ENCODE measurements at places on chromosomes 6 and 20.

GRCh38 chr6:34489207-34489805 lies 23.4 kb downstream of the PACSIN1 start:
- DNase-seq, result no peak

DNA sequence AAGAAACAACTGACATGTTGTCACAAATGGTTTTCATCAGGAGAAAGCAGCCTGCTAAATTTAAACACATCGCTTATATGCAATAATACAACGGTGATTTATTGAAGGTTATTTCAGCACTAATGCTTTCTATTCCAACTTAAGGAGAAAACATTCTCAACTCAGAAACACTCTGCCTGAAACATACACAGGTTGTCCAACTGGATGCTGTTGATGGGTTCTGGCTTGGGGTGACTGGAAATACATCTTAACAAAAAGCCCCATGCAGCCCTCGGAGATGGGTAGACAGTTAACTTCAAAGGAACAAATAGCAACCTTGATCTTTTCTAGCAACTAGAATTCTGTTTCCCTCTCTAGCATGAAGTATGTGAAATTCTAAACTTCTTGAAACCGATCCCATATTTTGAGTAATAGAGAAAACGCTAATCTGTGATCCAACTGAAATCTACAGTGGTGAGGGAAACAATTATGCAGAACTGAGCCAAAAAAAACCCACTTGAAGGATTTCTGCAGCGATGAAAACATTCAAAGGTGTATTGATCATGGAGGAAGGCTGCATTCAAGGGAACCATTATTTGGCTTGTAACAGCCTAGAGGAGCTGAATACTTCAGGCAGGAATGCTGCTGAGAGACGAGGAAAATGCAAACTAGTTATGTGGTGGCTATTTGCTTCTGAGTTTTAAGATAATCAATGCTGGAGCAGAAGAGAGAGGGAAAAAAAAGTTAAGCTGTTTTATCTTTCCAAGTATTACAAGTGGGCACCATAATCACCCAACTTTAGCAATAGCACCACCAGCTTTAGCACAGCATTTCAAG lies 6.9 kb downstream of the ZMYND8 start:
- no peak for DNase-seq

DNA sequence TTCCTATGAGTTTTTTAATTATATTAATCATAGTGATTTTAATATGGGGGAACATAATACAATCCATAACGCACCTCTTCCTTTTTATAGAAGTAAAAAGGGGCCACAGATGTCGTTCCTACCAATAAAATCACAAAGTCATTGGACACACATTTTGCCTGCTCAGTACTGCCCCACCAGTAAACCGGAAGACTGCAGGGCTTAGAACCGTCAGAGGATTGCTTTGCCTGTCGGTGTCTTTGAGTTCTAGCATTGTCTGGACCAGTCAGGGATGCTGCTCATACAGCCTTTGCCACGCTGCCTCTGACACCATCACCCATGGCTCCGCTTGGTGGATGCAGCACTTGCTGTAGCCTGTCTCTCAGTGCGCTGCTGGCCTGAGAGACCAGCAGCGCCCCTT lies 853.6 kb downstream of the C6orf118 start:
- no peak for DNase-seq

DNA sequence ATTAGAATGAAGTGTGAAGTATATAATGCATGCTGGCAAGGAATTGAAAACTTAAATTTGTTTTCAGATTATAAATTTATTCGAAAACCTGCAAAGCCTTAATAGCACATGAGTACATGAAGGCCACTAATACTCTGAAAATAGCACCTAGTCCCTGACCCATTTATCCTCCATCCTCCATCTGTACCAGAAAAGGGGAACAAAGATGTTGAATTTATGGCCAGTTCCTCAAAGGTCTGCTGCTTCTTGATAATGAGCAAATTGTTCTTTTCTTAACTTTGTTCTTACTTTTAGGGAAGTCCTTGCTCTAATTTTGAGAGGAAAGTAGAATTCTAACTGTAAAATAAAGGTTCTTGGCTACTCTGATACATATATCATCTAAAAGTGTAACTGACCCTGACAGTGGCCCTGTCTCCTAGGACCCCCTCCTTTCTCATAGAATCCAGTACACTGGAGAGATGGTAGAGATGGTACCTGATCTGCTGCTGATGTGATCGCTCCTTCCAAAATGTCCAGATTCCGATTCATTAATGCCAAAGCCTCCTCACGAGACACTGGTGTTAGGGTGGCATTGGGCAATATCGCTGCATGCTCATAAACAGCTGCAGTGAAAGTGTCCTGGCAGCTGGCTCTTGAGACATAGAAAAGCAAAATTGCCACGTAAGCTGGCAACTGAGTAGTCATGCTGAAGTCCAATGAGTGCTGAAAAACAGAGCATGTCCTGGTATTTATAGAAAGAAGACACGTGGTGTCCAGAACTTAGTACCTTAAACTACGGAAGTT lies at the start of gene VNN1:
TSS of gene VNN1 (minus strand) at position 704 of the 783 bp plus-strand sequence. CDS start at position 684, 20 bp downstream.
- DNase-seq, result no peak

DNA sequence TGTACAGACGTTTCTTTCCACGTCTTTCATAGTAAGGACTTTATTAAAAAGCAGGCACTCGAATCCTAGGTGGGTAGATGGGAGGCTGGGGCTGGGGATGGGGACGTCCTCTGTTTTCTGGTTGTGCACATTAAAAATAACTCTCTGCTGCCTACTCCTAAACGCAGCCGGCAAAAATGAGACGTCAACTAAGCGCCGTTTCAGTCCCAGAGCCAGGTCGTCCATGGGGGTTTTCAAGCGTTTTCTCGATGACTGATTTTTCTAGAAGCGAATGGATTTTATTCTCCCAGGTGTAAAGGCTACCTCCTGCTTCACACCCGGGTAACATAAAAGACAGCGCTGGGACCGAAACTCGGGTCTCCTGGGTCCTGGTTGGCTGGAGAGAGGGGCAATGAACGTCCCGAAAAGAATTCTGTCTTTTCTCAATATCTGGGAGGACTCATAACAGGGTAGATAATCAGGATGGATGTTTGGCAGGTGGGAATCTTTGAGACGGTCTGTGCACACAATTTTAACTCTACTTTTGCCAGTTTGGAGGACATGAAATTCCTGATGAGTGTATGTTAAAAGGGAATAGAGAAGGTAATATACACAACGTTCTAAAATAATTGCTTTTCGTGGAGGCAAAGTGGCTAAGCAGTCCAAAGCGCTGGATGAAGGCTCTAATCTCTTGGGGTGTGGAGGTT lies 25.2 kb downstream of the GPX6 start:
- no peak for DNase-seq

- no peak for DNase-seq
Observed at GRCh38 chr20:39518654-39519053, 556.5 kb downstream of the DHX35 start.

GRCh38 chr6:11039040-11039439 lies 5.1 kb downstream of the ELOVL2 start:
- no peak for DNase-seq

DNA sequence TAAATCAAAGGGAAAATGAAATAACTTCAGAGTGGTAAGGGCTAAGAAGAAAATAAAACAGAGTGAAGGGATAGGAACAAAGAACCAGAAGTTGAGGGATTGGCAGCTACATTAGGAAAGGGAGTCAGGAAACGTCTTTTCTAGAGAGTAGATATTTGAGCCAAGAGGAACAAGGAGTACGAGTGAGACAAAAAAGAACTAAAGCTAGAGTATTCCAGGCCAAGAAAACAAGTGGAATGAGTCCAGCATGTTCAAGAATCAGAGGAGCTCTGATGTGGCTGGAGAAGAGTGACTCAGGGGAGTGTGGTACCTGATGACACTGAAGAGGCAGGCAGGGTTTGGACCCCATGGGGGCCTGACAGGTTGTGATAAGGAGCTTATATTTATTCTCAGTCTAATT lies 66.3 kb downstream of the CEP162 start:
- DNase-seq, result no peak

GRCh38 chr6:131469130-131469529 lies 103.9 kb upstream of the ARG1 start:
- DNase-seq, result no peak

DNA sequence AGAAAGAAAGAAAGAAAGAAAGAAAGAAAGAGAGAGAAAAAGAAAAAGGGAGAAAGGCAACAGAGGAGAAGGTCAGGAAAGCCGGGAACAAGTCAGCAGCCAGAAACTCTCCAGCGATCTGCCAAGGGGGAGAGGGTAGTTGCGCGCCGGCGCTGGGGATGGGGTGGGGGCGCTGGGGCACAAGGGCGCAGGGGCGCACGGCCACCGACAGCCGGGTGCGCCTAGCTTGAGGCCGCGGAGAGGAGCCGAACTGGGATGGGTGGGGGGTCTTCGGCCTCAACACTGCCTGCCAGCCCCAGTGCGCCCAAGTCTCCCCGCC lies 533 bp upstream of the RSPO3 start:
- DNase-seq, result no peak

DNA sequence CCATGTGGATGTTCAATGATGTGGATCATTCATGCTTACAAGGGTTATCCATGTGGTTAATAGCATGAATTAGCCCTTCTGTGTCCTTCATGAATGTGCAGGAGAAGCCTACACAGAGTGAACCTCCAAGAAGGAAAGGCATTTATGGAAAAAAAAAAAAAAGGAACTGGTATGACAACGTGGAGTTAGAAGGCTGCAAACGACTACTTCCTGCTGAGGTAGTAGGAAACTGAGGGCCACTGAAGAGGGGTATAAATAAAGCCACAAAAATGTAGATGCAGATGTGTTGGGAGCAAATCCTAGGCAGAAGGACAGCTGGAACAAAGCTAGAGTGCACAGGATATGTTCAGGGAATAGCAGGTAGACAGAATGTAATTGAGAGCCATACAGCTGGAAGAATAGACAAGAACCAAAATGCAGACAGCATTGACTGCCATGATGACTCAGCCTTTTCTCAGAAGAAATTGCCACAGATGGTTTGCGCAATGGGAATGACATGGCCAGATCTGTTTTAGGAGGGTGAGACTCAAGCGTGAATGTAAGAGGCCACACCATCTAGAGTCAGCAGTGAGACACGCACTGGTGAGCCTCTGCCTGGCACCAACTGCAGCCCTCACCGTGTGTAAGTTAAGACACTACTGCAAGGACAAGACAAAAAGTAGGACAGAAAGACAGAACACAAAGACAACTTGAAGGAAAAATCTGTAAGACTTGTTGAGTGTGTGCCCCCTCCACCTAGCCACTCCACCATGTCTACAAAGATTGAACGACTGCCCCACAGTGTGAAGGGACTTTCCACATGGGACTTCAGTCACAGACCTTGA lies 79.8 kb downstream of the KIF13A start:
- no peak for DNase-seq

GRCh38 chr6:129026601-129027000 lies 143.7 kb downstream of the LAMA2 start:
- no peak for DNase-seq

GRCh38 chr6:41077536-41077935 lies 4.8 kb downstream of the NFYA start:
- no peak for DNase-seq

DNA sequence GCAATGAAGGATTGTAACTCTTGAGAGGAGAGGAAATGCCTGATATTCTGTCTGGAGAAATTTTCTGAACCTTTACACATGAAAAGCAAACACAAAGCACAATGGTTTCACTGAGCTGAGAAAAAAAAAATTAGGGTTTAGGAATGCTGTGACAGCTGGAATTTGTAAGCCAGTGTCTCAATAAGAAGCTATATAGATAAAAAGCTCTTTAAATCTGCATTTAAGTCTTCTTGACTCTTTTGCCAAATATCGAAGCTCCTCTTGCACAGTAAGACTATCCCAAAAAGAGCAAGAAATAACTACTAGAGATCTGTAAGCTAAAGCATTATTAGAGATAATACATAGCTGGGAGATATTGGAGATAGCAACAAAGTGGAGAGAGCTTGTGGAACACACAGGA lies 1334.0 kb upstream of the CITED2 start:
- DNase-seq, result no peak

DNA sequence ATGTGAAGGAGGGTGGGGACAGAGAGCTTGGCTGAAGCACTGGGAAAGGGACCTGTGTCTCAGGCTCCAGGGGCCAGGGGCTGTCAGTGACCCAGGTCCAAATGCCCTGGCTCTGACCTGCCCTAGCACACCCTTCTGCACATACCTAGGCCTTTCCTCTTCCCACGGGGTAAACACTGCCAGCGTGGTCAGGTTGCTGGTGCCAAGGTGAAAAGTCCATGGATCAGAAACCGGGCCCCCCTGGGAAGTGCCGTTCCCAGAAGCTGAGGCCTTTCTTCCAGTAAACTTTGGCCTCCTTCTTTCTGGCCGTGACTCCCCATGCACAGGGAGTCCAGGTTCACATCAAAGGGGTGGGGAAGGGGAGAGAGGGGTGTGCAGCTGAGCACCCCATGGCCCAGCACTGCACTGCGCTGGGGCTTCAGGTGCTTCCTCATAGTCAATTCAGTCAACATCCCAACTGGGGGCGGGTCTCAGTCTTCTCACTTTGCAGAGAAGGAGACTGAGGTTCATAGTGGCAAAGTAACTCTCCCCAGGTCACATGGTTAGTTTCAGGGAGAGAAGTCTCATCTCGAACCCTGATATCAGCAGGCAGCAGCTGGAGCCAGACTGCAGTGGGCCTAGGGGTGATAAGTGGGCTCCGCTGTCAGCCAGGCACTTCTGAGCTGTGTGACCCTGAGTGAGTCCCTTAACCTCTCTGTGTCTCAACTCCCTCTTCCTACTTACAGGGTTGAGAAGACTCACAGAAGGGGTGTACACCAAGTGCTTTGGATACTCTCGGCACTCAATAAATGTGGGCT lies 17.0 kb downstream of the PCK1 start:
- no peak for DNase-seq

DNA sequence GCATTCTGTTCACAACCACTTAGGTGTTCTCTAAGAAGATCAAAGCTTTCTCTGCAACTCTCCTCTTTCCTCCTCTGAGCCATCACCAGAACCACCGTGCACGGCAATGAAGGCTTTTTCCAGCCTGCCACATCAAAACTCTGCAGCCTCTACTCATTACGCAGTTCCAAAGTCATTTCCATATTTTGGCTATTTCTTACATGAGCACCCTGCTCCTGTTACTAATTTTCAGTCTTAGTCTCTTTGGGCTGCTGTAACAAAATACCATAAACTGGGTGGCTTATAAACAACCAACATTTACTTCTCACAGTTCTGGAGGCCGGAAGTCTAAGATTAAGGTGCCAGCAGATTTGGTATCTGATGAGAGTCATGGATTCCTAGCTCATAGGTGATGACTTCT lies 70.4 kb upstream of the THBS2 start:
- no peak for DNase-seq

All from renal cortex interstitium (tissue), 15 donors.